ENCODE measurements at places on chromosomes 2 and 18.

DNA sequence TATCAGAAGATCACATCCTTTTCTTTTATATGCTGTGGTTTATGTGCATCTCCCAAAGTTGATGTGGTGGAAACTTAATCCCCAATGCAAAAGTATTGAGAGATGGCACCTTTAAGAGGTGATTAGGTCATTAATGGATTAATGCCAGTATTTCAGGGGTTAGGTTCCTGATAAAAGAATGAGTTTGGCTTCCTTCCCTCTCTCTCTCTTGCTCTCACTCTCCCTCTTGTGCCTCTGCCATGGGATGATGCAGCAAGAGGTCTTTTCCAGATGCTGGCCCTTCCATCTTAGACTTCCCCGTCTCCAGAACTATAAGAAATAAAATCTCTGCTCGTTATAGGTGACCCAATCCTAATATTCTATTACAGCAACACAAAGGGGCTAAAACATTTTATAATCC, 85.0 kb downstream of the TTC27 start:
- no peak for DNase-seq

GRCh38 chr2:46857871-46858701, 57.5 kb downstream of the MCFD2 start:
- no peak for DNase-seq

DNA sequence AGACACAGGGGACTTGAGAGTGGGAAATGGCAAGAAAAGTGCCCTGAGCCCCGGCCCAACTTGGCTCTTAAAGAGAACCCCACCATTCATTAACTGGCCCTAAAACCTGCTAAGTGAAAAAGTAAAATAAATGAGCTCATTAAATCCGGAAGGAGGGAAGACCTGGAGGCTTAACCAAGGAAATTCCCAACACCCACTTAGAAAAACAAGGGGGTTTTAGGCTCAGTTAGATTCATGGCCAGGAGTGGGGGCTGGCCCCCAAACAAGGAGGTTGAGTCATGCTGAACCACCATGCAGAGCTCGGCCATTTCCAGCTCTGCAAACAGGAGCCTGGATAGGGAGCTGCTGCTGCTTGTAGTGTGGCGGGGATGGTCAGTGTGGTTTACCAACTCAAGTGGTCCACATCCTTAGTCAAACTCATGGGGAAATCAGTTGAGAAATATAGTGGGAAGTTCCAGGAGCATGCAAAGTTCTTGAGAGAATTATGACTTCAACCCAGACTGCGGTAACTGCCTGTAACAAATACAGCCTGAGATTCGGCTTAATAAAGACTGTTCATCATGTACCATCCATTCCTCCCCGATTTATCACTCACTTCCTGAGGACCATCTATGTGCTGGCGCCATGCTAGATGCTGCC, 39.7 kb upstream of the MRPL19 start:
- no peak for DNase-seq

DNA sequence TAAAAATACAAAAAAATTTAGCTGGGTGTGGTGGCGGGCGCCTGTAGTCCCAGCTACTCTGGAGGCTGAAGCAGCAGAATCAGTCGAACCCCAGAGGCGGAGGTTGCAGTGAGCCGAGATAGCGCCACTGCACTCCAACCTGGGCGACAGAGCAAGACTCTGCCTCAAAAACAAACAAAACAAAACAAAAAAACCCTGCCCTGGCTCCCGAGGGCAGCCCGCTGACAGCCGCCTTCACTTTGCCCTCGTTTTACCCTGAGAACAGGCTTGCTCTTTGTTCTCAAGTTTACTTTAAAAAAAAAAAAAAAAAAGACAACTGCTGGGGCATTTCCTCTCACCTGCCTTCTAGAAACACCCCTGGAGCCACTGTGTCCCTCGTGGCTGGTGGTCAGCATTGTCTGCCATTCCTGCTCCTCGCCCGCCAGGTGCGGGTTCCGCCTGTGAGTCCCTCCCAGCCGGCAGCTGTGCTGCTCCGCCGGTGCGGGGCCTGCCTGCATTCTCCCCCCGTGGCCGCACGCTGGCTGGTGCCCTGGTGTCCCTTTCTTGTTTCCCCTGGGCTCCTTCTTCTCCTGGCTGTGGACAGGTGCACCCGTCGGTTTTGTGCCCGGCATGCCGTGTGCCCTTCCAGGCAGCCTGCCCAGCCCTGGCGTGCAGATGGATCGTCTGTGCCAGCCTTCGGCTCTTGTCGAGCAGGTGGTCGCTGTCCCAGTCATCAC, 105.7 kb downstream of the USP40 start:
- DNase-seq = no peak

GRCh38 chr2:233075966-233076339, 15.8 kb downstream of the INPP5D start:
- no peak for DNase-seq

DNA sequence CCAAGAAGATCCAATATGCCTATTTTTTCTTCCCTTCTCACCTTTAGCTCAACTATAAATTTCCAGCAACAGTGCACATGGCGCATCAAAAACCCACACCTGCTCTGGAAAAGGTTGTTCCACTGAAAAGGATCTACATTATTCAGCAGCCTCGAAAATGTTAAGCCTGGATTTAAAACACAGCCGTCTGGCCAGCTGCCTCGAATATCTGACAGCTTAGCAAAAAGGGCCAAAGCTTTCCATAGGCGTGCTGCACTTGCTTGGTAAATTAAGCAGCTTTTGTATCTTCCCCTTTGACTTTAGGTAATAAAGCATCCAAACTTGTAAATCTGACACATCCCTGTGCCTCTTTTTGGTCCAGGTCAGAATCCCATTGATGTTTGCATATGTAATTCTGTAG, 20.5 kb downstream of the DAPL1 start:
- no peak for DNase-seq
